ENCODE measurements at places on chromosomes 16 and 17.

DNA sequence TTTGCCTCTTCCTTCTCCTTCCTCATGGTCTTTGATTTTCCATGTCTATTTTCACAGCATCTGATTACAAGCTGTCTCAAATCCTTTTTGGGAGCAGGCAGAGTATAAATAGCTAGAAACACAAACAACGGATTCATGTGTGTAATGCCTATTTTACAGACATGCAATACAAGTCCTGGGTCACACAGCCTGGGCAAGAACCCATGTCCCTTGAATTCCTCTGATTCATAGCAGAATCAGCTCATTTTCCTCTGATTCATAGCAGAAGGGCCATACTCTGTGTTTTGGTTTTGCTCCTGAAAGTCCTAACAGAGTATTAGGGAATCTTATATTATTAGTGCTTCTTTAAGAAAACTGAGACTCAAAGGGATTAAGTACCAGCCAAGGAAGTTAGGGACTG, 71.3 kb downstream of the IRX5 start:
- DNase-seq: no peak

DNA sequence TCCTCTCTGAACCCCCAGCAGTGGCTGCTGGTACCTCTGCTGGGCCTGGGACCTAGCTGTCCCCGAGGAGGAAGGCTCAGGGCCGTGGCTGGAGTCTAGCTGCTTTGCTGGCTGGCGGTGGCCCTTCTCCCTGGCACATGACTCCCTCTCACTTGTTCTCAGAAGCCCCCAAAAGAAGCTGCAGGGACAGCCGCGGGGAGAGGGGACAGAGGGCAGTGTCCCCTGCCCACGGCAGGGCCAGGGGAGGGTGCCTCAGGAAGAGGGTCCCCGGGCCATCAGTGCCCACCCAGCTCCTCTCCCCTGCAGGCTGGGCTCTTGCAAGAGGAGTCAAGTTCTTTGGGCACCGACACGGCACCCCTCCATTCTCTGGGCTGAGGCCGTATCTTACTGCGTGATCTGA, 46.6 kb downstream of the VAC14 start:
- DNase-seq: no peak

DNA sequence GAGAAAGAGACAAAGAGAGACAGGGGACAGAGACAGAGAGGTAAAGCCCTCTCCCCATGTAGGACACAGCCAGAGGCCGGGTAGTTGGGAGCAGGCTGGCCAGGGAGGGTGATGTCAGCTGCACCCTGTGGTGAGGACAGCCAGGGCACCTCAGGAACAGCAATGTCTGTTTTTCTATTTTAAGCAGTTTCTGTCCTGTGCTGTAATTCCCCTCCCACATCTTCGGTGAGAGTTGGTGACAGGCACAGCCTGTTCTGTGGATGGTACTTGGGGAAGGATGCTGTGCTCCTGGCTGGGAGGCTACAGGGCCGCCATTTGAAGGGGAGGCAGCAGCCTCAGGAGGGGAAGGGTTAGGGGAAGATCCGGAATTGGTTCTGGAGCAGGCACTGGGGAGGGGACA, 163.5 kb downstream of the SDK2 start:
- DNase-seq: no peak

- peak; percentile 17 for DNase-seq
These were observed 702 bp downstream of the IRX5 start for GRCh38 chr16:54931120-54932014.

- no peak for DNase-seq
These were observed 30.2 kb upstream of the JPT2 start for GRCh38 chr16:1647856-1648255.

DNA sequence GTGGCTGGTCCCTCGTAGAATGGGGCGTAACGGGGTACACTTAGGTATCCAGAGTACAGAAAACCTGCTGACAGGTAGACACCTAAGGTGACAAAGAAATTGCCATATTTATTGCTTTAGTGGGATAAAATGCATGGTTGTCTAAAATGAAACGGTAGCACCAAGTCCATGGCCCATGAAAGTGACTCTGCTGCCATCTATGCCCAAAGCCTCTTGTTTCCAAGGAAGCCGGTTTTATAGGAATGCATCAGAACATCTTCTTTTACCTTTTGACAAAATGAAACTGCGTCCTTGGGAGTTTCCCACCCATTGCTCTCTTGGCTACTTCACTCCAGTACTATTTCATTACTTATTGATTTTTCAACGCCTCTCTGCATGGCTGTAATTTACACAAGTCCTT, 151.3 kb upstream of the ZFHX3 start:
- DNase-seq: no peak

- peak; percentile 33 for DNase-seq
These were observed 35.5 kb upstream of the ZC3H18 start for GRCh38 chr16:88534638-88535190.

- DNase-seq: peak; percentile 93
These were observed 17.5 kb downstream of the ALOX15B start for GRCh38 chr17:8056232-8056975.

DNA sequence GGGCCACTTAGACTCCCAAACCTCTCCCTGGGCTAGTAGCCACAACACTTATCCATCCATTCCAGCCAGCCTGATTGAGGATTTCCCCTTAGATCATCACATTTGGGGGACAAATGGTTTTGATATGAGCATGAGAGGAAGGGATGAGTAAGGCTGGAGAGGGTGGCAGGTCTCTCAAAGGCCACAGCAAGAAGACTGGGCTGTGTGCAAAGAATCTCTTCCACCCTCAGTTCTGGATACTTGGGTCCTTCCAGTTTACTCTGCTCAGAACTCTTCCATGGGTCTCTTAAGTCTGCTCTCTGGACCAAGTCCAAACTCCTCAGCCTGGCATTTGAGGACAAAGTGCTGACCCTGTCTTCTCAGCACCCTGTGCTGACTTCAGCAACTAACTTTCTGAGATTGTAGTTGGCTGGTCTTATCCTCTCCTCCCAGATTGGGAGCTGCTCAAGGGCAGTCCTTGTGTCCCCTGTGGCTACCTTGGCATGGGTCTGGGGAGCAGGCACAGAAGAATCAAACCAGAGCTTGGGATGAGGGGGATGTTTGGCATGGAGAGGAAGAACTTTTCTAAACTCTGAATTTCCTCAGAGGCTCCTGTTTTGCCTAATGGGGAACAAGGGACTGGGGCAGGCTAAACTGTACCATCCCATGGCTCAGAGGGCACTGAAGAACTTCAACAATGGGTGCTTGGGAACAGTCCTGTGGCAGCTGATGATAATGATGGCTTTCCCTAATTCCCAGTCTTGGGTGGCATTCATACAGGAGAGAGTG, 3.1 kb upstream of the NFATC3 start:
- peak; percentile 35 for DNase-seq

GRCh38 chr16:55136356-55137150, 187.4 kb upstream of the IRX6 start:
- no peak for DNase-seq

DNA sequence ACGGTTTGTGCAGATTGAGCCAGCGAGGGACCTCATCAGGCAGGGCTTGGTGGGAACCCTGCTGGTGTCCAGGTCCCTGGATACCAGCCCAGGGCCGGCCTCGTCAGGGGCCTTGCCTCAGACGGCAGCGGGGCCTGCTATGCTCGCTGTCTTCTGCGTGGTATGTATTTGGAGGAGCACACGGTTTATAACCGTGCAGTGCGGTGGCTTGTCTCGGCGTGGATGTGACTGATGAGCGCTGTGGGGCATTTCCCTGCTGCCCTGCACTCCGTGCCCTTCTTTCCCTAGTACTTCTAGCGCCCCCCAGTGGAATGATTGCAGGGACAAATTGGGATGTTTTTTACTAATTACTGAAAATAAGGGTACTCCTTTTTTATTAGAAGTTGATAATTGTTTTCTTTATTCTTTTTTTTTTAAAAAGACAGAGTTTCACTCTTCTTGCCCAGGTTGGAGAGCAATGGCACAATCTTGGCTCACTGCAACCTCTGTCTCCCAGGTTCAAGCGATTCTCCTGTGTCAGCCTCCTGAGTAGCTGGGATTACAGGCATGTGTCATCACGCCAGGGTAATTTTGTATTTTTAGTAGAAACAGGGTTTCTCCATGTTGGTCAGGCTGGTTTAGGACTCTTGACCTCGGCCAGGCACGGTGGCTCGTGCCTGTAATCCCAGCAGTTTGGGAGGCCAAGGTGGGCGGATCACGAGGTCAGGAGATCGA, 15.3 kb downstream of the TBCD start:
- peak; percentile 56 for DNase-seq

- DNase-seq: no peak
These were observed 410.9 kb downstream of the SOX9 start for GRCh38 chr17:72531729-72532128.

- DNase-seq: peak; percentile 74
These were observed 22.5 kb downstream of the DNAI2 start for GRCh38 chr17:74296548-74296936.

DNA sequence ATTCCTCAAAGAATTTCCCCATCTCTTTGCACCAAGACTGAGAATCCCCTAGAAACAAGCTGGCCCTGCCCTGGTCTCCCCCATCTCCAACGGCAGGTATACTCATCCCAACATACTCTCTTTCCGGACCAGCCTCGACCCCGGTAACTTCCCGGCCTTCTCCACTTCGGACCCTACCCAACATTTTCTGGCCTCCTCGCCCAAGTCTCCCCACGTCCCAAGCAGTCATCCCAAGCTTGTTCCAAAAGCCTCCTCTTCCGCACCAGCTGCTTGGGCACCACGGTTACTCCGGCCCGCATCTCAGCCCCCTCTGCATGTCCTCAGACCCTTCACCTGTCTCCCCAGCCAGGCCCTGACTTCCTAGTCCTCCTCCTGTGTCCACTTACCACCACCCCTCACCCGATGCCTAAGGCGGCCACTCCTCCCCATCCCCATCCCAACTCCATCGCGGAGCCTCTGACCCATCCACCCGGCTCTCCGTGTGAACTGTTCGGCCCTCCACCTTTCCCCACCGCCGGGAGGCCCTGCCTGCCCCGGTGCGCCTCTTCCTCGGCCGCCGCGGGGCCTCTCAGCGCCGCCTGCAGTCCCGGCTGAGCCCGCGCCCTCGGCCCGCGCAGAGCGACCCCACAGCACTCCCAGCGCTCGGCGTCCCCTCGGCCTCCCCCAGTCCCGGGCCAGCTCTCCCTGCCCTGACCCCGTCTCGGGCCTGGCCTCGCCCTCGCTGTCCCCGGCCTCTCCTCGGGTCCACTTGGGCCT, 994 bp downstream of the PITPNA start:
- DNase-seq: no peak

All from inflammatory macrophage treated with lipopolysaccharide for 4 hours (primary cell).